Spleen (tissue), 13 donors: ENCODE measurements at places on chromosomes 13 and 19. TPM values are rescaled to one million over a fixed set of nuclear protein-coding genes. Genes with fewer than 3 reads are reported as not detected.
A peak's percentile ranks its signal among the peaks of the same experiment; 100 is the strongest.

GRCh38 chr19:7297742-7298141 lies 3.5 kb upstream of the INSR start:
- no peak for DNase-seq

TPTE2 gene
- 0.30 TPM for total RNA-seq

ATP4B gene
- 0.32 TPM for total RNA-seq

GRCh38 chr13:113744197-113745000 lies 14.6 kb upstream of the TMEM255B start:
- DNase-seq: peak; percentile 52

- DNase-seq: no peak
Observed at GRCh38 chr19:17673937-17674799, 14.0 kb downstream of the UNC13A start.

- DNase-seq: no peak
Observed at GRCh38 chr19:4342314-4342614, 1.1 kb upstream of the MPND start.

GRCh38 chr19:16739546-16739945 lies 19.9 kb downstream of the NWD1 start:
- DNase-seq: no peak

- no peak for DNase-seq
Observed at GRCh38 chr13:87684850-87685742, 13.9 kb downstream of the SLITRK5 start.
